SJCRH30 (cell line): ENCODE measurements at places on chromosomes 7 and 10. TPM values are rescaled to one million over a fixed set of nuclear protein-coding genes. Genes with fewer than 3 reads are reported as not detected.

GRCh38 chr7:50827281-50827680 lies 44.6 kb upstream of the GRB10 start:
- H3K27me3 ChIP-seq = peaks cover 3% of the 10 kb centered on the region; the same call in 1 of the 2 replicates
- H3K27ac ChIP-seq = no peak overlapping the region
- H3K4me3 ChIP-seq = no peak overlapping the region
- H3K4me1 ChIP-seq = no peaks in the 10 kb centered on the region; the same call in 1 of the 2 replicates
- no peak for DNase-seq
- H3K36me3 ChIP-seq = no peaks in the 10 kb centered on the region

GRCh38 chr10:89262086-89263051 lies 10.8 kb upstream of the LIPA start:
- H3K27ac ChIP-seq = no peak overlapping the region
- H3K4me3 ChIP-seq = no peak overlapping the region
- no peaks in the 10 kb centered on the region for H3K4me1 ChIP-seq
- H3K36me3 ChIP-seq = no peaks in the 10 kb centered on the region
- H3K27me3 ChIP-seq = no peaks in the 10 kb centered on the region

DNA sequence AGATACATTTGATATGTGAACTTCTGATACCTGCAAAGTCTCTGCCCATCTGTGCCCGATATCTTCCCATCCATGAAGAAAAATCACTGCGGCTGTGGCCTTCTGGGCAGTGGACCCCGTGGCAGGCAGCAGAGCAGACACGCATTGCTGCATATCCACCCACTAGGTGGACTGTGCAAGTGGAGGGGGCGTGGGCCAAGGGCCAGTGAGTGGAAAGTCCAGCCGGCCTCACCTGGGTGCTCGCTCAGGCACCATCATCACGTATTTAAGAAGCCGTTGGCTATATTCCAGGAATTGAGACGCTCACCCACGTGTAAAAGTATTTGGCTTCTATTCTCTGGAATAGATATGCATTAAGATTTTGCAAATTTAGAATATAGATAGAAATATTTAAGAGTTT lies 30.8 kb upstream of the SLC13A1 start:
- no peaks in the 10 kb centered on the region; the same call in 1 of the 2 replicates for H3K4me1 ChIP-seq
- no peaks in the 10 kb centered on the region for H3K36me3 ChIP-seq
- H3K27me3 ChIP-seq = no peaks in the 10 kb centered on the region
- no peak overlapping the region for H3K4me3 ChIP-seq
- no peak for DNase-seq

DNA sequence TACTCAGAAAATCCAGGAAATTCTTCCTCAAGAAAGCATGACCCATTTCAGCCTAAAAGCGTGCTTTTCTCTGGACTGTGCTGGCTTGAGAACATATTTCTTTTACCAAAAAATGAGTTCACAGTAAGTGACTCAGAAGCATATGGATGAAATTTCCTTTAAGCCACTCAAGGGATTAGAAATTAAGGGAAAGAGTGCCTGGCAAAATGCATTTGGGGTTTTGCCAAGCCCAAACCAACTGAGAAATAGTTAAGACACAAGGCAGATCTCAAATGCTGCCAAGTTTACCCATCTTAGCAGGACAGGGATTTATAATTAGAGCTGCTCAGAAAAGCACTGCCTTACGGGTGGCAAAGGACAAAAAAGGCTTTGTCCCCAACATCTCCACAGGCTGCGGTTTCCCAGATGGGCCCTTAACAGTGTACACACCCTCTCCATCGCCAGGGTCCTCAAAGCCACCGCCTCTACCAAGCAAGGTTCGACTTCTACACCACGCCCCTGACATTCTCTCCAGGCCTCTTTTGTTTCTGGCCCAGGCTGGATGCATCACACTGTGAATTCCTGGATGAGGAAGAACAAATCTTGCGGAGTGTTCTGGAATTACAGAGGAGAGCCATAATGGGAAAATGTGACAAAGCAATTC lies 30.1 kb upstream of the CDHR3 start:
- DNase-seq = peak; percentile 81
- no peaks in the 10 kb centered on the region for H3K36me3 ChIP-seq
- H3K4me3 ChIP-seq = no peak overlapping the region
- no peaks in the 10 kb centered on the region for H3K27me3 ChIP-seq

DNA sequence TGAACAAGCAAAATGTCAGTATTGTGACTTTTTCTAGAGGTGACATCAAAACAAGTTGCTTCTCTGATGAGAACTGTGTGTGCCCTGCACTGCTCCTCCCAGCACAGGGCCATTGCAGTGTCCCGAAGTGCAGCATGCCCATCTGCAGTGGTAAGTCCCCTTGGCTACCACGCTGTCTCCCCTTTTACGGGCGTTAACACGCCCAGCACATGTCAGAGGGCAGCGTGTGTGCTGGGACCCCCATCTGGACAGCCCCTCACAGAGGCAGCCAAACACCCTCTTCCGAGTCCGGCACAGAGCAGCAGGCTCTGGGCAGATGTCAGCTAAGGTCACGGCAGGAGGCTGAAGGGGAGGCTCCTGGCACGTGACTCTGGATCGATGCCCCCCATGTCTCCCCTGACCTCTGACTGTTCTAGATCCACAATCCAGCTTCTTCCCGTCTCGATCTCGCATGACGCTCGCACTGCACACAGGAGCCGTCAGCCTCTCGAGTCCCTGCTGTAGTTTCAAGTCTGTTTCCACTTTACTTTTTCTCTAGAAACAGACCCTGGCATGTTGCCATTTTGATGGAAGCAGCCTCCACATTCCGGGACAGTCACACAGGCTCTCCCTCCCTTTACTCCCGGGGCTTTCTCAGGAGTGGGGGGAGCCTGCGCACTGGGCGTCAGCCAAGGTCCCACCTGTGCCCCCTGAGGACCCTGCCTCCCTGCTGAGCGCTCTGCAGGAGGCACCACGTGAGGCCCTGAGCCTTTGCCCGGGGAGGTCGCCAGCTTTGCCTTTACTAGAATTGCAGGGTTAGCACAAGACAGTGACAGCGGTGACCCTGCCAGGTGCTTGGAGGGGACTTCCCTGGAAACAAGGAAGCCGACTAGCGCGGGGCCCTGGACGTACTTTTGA lies 133.8 kb downstream of the TCERG1L start:
- DNase-seq = no peak
- no peaks in the 10 kb centered on the region for H3K36me3 ChIP-seq
- H3K4me1 ChIP-seq = no peaks in the 10 kb centered on the region
- H3K27me3 ChIP-seq = no peaks in the 10 kb centered on the region
- H3K27ac ChIP-seq = no peak overlapping the region
- no peak overlapping the region for H3K4me3 ChIP-seq

The NODAL gene
- total RNA-seq = not detected in 2 replicates

GRCh38 chr10:21993360-21994001 lies 10.0 kb downstream of the DNAJC1 start:
- no peaks in the 10 kb centered on the region for H3K27me3 ChIP-seq
- no peaks in the 10 kb centered on the region for H3K36me3 ChIP-seq
- no peaks in the 10 kb centered on the region for H3K4me1 ChIP-seq
- no peak overlapping the region for H3K27ac ChIP-seq

DNA sequence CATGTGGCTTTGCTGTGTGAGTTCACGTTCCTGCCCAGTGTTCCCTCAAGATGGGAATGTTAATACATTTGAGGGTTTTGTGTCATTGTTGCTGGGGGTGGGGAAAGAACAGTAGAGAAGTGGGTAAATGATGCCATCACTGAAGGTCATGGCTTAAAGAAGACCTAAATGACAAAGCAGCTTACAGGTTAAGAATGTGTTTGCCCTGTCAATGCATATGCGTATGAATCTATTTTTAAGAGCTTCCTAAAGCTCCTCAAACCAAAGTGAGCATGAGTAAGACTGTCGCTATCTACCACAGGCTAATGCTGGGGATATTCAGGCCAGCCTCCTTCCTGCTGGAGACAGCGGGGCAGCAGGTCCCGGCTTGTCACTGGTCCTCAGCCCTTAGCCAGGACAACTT lies 162.9 kb downstream of the CREB5 start:
- no peaks in the 10 kb centered on the region for H3K36me3 ChIP-seq
- no peaks in the 10 kb centered on the region for H3K27me3 ChIP-seq
- peaks cover 53% of the 10 kb centered on the region for H3K4me1 ChIP-seq
- DNase-seq = no peak

The RBP4 gene
- not detected in 2 replicates for total RNA-seq

DNA sequence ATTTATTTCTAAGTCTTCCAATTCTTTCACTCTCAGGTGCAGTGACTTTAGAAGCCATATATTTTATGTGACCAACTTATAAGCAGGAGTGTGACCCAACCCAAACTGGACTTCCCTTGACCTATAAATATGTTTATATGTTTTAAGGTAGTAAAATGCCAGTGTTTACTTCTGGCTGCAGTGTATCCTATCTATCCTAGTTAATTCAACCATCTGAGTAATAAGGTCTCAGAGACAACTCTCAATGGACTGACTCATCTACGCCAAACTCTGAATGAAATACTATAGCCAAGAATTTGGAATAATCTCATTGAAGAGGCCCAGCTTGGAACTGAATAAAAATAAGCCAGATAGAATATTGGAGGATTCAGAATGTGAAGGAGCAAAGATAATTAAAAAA lies 544.5 kb upstream of the SORCS1 start:
- H3K27me3 ChIP-seq = no peaks in the 10 kb centered on the region
- no peaks in the 10 kb centered on the region for H3K36me3 ChIP-seq
- no peak for DNase-seq

The LAMB4 gene
- not detected in 2 replicates for total RNA-seq

DNA sequence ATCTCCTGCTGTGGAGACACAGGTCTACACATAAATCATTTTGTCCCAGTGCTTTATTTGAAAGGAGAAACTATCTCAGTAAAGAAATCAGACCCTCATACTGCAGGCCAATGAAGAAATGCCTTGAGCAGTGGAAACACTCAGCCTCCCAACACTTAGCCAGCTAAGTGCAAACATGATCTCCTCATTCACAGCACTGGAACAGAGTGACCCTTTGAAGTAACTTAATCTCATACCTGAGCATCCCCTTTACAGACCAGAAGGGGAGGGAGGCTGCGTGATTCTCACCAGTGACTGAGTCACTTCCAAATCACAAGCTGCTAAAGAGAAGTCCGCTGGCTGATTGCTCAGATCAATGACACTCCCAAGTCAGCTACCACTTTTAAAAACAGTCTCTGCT lies 4.5 kb downstream of the CHST15 start:
- no peaks in the 10 kb centered on the region for H3K4me1 ChIP-seq
- H3K36me3 ChIP-seq = no peaks in the 10 kb centered on the region
- no peak overlapping the region for H3K4me3 ChIP-seq
- H3K27ac ChIP-seq = no peak overlapping the region
- no peak for DNase-seq
- H3K27me3 ChIP-seq = peaks cover 17% of the 10 kb centered on the region
